Fibroblast of villous mesenchyme (primary cell): ENCODE measurements at places on chromosomes 13 and 19.

DNA sequence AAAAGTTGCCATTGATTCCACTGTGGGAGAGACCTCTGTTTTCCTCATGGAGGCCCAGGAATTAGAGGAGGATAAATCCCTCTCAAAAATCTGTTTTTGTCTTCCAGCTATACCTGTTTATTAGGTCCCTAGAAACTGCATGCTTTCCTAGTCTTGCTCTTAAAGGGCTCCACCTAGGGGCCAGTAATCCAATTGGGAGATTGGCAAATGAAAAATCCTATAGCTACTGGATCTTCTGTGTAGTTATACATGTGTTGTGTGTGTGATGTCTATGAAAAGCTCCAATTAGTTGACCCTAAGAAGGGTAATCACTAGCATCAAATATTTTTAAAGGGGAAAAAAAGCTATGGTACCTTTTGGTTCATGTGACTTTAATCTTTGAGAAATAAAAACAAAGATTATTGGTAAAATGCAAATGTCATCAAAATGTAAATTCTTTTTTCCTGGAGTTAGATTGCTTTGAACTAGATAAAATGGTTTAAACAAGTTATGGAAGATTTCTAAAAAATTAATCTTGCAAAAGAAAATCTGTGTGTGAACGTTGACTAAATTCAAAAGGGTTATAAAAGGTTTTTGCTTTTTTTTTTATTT, 63.4 kb upstream of the C1QTNF9B start:
- peak; percentile 52 for DNase-seq

DNA sequence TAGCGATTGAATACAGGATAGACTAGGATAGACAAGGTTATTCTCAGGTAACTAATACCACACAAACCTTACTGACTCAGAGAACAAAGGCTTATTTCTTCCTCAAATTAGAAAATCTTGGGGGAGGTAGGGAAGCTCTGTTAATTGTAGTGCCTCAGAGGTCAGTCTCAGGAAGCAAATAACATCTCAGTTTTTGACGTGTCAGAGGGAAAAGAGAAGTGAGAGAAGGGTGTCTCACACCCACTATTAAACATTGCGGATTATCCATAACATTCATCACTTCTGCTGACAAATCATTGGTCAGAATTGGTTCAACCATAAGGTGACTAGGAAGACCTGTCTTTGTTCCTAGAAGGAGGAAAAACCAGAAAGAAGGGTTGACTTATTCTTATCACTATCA, 579.4 kb upstream of the MIR17HG start:
- no peak for DNase-seq

GRCh38 chr13:78587395-78587794, 16.0 kb downstream of the POU4F1 start:
- DNase-seq, result no peak

DNA sequence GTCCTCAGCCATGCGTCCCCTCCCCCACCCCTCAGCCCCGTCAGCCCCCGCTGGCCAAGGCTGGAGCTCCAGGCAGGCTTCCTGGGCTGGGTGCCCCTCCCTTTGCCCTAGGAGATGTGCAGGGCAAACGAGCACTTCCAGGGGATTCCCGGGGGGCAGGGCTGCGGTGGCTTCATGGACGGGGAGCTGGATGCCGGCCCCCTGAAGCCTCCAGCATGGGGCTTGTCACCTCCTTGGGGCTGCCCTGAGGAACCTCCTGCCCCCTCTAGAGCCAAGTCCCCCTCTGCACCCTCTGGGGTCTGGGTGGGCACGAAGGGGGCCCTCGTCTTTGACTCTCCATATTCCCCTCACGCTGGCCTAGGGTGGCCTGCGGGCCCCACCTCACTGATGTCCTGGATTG, 25.4 kb upstream of the SLC7A10 start:
- DNase-seq, result no peak

DNA sequence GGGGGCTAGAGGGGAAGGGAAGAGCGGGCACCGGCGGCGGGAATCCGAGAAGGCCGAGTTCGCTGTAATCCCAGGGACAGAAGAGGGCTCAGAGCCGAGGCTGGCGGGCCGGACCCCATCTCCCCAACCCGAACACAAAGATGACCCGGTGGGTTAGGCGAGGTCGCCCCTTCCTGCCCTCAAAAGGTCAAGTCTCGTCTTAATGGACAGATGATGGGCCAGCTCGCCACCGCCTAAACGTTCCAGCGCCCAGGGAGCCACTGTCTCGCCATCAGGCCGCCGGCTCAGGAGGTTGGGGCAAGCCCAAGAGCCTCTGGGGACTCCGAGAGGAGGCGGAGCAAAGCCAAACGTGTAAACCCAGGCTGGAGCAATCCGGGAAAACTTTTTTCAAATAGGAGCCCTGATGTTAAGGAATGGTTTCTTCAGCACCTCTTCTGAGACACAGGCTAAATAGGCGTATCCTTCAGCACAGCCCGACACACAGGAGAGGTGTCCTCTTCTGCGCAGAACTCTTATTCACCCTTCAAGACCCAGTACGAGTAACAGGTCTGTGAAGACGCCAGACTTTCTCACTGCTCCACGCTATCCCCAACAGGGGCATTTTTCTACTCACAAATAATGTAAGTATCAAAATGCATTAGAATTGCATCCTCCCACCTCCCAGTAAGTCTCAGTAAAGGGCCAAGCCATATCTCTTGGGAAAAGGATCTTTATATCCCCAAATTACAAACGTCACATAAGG, 6.3 kb upstream of the POU4F1 start:
- no peak for DNase-seq

GRCh38 chr19:51294211-51294976, 17.1 kb upstream of the IGLON5 start:
- DNase-seq, result no peak

DNA sequence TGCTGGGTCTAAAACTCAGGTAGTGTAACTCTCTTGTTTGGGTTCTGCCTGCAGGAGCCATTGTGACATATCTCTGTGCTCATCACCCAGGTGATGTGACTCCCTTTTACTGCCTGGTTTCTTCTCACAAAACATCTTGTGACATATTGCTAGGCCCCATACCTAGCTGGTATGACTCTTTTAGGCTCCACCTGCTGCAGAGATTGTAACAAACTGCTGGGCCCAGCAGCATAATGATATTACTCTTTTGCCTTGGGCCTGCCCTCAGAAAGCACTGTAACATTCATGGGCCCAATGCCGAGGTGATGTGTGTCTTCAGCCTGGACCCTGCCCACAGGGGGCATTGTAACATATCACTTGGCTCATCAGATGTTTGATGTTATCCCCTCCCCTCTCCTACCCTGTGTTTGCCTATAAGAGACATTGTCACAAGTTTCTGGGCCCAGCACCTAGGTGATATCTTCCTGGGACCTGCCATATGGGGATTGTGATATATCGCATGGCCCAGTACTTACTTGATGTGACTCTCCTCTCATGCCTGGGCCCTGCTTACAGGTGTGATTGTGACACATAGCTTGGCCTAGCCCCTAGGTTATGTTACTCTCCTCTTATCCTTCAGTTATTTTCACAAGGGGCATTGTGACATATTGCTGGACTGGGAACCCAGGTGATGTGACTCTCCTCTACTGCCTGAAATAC, 18.0 kb upstream of the ZNF681 start:
- DNase-seq, result no peak

DNA sequence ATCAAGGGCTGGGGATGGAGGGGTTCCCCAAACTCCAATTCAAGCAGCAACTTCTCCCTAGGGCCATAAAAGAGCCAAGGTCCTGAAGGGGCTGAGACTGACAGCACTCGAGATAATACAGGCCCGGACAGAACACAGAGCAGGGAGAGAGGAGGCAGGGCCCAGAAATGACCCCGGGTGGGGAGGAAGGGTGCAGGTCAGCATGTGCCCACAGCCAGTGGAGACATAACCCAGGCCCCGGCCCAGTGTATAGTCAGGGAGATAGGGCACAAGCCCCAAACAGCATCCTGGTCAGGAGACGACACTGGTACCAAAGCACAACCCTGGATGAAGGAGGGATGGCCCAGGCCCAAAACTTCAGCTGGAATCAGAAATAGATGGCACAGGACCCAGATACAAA, 28.6 kb upstream of the ATP1A3 start:
- DNase-seq, result no peak

- no peak for DNase-seq
Observed at GRCh38 chr13:60074397-60074796, 89.3 kb downstream of the DIAPH3 start.

DNA sequence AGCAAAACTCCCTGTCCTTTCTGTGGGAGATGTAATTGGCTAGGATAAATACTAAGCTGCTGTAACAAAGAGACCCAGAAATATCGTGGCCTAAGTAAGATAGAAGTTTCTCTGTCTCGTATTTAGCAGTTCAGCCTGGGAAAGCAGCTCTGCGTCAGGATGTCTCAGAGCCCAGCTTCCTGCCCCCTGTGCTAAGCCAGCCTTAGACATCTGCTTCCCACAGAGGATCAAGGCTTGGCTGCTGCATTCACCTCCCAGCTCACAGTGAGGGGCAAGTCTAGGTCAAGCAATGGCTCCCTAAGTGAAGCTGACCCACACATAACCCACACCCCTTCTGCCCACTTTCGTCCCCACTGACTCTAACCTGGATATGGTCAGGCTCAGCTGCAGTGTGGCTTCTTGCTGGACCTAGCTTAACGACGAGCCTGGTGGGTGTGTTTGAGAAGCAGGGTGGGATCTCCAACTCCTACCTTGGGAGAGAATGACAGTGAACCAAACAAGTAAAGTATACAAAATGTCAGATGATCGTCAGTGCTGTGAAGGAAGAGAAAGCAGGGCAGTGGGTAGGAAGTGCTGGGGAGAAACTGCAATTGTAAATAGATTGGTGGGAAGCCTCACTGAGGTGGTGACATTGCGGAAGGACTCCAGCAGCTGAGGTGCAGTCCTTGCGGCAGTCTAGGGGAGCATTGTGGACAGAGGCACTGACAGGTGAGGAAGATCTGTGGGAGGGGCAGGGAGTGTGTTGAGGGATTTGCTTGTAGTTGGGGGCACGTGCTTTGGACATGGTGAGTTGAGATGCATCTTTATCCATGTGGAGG, 82.9 kb downstream of the TNFRSF19 start:
- DNase-seq, result no peak

GRCh38 chr19:6891761-6892385, 4.5 kb downstream of the ADGRE1 start:
- no peak for DNase-seq

GRCh38 chr13:74144269-74144668, 10.1 kb upstream of the KLF12 start:
- DNase-seq, result no peak

- DNase-seq, result no peak
Observed at GRCh38 chr13:52022356-52022755, 2.1 kb upstream of the UTP14C start.

DNA sequence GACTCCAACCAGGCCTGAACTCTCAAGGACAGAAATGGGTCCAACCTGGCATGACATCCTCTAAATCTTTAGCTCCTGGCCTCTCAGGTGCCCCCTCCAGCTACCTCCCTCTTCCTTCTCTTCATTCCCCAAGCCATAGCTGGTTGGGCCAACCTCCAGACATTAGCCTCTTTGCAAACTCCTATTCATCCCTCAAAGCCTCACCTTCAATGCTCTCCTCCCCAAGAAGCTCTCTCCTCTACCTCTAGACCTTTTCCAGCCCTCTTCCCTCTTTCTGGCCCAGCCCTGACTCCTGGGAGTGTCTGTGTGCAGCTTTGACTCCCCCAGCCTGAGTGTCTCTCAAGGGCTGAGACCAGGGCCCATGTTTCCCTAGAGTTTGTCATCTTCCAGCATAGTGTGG, 5.3 kb upstream of the HOMER3 start:
- no peak for DNase-seq

GRCh38 chr19:55384131-55384919, at the start of gene TMEM238:
TSS of gene TMEM238 (minus strand) at chr19:55384292. CDS start at chr19:55384259, 33 bp downstream.
- DNase-seq, result no peak

DNA sequence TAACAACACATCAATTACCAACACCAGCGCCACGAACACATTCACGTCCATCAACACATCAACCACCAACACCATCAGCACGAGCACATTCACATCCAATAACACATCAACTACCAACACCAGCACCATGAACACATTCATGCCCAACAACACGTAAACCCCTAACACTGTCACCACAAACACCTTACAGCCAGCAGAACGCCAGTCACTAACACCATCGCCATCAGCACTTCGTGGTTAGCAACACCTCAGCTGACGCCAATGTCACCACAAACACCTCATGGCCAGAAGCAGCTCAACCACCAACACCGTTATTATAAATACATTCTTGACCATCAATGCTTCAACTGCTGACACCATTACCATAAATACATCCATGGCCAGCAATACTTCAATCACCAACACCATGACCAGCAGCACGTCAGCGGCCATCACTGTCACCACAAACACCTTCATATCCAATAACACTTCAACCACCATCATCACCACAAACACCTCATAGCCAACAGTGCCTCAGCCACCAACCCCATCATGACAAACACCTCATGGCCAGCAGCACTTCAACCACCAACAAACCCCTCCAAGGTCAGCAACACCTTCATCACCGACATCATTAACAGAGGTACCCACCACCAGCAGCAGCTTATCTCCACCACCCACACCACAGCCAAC, 9.4 kb downstream of the FCER2 start:
- DNase-seq, result no peak

GRCh38 chr13:106139377-106139776, 396.1 kb downstream of the EFNB2 start:
- DNase-seq, result peak; percentile 32

DNA sequence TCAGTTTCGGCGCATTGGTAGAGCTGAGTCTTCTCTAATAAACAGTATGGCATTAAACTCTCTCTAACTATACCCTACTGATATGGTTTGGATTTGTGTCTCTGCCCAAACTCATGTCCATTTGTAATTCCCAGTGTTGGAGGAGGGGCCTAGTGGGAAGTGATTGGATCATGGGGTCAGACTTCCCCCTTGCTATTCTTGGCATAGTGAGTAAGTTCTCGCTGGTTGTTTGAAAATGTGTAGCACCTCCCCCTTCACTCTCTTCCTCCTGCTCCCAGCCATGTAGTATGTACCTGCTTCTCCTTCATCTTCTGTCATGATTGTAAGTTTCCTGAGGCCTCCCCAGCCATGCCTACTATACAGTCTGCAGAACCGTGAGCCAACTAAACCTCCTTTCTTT, 682.7 kb upstream of the ARGLU1 start:
- DNase-seq, result no peak

DNA sequence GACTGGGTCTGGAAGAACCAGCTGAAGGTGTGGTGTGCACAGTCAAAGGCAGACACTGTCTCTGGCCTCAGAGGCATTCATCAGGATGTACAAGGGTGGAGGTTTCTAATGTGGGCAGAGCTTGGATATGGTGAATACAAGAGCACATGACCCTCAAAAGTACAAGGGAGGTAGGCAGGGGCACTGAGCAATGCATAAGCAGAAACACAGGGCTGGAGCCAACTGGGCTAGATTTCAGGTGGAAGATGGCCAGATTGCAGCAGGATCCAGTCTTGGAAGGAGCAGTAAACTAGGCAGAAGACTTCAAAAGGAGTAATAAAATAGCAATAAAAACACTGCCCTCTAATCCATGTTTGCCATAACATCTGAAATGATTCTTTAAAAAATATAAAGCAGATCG, 417.1 kb downstream of the OLFM4 start:
- no peak for DNase-seq
